H9 (cell line): ENCODE measurements at places on chromosomes 7 and 10.

- no peak for DNase-seq
Measured at GRCh38 chr7:137885678-137886077, 38.9 kb upstream of the DGKI start.

- DNase-seq, result no peak
Measured at GRCh38 chr10:132554991-132555647, 17.5 kb downstream of the INPP5A start.

DNA sequence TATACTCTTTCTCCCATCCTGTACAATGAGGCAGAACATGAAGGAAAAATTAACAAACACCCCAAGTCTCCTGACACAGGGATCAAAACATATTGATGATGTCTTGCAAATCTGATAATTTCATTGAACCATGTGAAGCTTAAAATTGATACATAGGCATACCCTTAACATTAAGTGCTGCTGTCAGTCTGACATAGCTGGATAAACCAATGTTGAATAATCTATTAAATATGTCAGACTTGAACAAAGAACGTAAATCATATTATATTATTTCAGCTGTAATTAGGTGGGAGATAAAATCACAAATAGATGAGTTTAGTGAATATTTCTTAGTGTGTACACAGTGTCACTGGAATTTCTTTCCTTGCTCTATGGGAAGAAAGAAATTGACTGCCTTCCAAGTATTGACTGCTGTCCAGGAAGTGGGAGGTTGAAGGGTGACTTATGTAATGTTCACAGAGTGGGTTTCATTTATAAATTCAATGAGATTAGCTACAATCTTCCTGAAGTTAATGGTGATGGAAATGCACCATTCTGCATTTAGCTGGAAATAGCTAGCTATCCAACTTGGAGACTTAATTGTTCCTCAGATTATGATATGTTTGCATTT, 170.8 kb downstream of the AUTS2 start:
- DNase-seq, result no peak

DNA sequence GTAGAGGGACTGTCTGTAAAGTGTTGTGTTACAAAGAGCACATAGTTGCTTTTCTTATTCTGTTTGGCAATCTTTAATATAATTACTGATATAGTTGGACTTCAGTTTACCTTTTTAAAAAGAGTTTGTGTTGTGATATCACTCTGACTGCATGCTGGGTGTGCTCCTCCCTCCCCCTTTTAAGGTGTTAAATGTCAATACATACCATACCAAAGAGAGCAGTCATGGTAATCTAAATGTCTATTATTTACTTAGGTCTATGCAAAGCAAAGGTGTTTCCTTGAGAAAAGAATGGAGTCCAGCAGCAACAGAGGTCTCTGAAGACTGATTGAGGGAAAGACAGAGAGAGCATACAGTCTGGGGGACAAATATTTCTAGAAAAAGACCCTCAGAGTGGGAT, 275.1 kb upstream of the NRP1 start:
- DNase-seq, result no peak

DNA sequence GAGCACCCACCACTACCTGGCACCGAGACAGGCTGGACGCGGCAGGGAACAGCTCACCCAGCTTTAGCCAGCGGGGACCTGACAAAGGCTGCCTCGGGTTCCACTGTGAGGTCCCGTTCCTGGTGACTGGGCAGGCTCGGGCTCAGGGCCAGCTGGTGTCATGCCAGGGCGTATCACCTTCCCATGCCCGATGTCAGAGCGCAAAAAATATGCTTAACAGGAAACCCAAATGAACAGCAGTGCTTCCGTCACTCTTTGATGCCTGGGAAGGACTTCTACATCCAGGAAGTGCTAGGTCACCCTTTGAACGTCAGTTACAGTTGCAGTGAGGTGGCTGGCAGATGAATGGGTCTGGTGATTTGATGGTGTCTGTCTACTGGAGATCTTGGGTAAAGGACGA, 106.0 kb downstream of the ADARB2 start:
- no peak for DNase-seq

DNA sequence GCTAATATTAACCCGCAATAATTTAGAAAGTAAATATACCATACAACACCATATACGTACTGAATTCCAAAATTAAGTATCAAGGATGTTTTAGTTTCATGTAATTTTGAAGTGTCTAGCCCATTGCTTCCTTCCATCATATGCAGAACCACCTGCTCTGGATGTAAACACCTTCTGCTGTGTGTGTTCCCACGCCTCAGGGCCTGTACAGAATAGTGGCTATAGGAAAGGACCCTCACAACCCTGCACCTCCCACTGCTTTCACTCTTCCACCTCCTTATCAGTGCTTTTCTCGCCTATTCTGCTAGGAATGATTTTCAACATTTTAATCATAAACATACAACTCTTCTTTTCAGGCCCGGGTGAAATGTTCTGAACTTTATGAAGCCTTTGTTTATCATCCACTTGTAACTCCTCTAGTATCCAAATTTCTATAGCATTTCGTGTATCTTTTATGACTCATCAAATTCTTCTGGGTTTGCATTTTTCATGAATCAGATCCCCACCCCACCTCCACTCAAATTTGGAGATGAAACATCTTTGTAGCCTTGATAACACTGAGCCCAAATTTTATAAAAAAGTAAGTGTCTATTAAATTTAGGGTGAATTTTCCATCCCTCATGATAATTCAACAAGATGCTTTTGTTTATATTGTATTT, 1106.8 kb upstream of the C7orf33 start:
- no peak for DNase-seq

DNA sequence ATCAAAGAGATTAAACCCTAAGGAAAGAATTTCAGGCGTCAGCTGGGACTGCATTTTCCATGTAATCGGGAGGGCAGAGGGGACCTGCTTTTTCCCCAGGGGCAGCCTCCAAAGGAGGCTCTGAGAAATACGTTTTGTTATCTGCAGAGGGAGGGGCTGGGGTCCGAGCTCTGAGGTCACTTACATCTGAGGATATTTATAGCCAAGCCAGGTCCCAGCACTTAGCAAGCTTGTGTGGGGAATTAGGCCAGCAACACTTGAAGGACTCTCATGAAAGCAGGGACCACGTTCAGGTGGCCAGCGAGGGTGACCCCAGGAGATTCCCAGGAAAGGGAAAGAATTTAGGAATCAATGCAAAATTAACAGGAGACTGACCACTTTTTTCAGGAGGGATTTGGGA, 20.6 kb upstream of the GDI2 start:
- DNase-seq, result no peak

- DNase-seq, result no peak
Measured at GRCh38 chr10:11338160-11338844, 273.1 kb downstream of the USP6NL start.

GRCh38 chr7:146956321-146956720, 839.7 kb downstream of the CNTNAP2 start:
- DNase-seq, result no peak

GRCh38 chr7:43905956-43906330, 453 bp downstream of the URGCP start:
- DNase-seq, result peak; percentile 45

DNA sequence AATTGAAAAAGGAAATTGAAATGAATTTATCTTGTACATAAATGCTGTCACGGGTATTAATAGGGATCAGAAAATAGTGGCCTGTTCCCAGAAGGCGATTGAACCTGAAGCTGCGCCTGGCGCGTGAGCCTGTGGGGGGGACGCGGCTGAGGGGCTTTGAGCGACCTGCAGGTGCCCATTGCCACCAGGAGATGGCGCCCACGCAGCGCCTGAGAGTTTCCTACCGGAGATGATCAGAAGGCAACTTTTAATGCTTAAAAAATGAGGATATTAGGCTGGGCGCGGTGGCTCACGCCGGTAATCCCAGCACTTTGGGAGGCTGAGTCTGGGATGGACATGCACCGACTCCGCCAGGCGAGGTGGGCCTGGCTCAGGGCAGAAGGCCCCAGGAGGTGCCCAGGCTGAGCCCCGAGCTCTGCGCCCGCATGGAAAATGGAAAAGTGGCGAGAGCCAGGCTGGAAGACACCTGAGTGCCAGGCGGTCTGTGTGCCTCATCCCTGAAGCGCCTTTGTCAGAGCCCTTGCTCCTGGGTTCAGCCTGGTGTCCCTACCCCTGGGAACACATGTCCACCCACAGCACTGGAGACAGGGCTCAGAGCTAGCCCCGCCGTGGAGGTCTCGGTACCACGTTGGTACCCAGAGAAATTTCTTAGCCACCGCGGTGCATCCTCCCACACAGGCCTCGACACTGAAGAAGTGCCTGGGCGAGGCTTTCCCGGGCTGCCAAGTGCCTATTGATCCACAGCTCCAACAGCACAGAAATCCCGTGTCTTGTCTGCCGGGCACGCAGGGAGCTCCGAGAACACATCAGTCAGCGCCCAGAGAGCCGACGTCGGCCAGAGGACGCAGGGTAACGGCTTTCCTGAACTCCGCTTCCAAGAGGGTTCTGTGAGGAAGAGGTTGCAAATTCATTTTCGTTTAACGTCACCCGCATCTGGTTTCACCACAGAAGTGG, 117.4 kb downstream of the INPP5A start:
- DNase-seq, result peak; percentile 79

DNA sequence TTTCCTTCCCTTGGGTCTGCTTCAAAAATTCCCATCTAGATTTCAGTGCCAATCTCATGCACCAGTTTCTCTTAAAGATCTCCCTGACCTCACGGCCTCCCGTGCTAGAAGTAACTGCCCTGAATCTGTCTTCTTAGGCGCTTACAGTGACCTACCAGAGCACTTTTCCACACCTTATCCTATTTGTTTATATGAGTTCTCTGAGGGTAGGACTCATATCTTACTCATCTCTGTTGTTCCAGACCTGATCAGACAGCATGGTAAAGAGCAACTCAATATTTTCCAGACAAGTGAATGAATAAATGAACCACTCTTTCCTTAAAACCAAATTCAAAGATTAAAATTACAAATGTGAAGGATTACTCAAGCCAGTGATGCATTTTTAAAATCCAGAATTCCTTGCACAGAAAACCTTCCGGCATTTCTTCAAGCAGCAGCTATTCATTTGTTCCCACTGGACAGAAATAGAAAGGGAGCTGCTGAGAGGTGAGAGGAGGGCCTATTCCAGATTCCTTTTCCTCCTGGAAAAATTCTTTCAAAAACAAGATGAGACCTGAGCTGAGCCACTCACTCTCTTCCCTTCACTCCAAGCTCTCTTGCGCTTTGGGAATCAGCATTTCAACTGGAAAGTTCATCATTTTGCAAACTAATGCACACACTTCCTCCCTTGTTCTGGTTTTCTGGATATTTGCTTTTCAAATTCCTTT, 94.6 kb downstream of the ELMO1 start:
- no peak for DNase-seq

DNA sequence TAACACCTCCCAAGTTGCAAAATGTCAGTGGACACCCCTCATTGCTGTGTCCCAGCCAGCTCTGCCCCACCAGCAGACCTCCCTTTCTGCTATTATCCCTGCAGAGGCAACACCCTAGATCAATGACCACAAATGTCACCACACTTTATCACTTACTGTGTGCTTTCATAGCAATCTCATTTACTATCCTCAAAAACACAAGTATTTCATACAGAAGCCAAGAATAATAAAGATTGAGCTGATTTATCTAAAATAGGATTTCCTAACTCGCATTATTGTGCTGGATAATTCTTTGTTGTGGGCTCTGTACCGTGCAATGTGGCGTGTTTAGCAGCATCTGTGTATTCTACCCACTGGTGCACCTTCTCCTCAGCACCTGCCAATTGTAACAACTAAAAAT, 13.2 kb upstream of the ABCB5 start:
- DNase-seq, result no peak
